ENCODE measurements at places on chromosomes 5 and 9. TPM values are rescaled to one million over a fixed set of nuclear protein-coding genes. Genes with fewer than 3 reads are reported as not detected.

KIF4B gene
- not detected for total RNA-seq

TPPP gene
- 10.8 TPM for total RNA-seq

PCDHGB4 gene
- total RNA-seq = 5.7 TPM

HTR1A gene
- total RNA-seq = not detected

GPR151 gene
- total RNA-seq = not detected

ORM2 gene
- not detected for total RNA-seq

EIF4EBP3 gene
- total RNA-seq = 11.0 TPM

BAAT gene
- 0.09 TPM for total RNA-seq

NUTM2F gene
- not detected for total RNA-seq

STING1 gene
- total RNA-seq = 91.5 TPM

EGFLAM gene
- total RNA-seq = 6.4 TPM

OGN gene
- 64.0 TPM for total RNA-seq

BTNL3 gene
- total RNA-seq = not detected

Data from posterior vena cava (tissue), 2 donors.